ENCODE measurements at places on chromosomes 11 and 22.

- peaks cover 48% of the 10 kb centered on the region for H3K27me3 ChIP-seq
- no peaks in the 10 kb centered on the region for H3K36me3 ChIP-seq
- peaks cover 7% of the 10 kb centered on the region for H3K4me1 ChIP-seq
- H3K4me3 ChIP-seq = no peak overlapping the region
- DNase-seq = peak; percentile 33
- no peak overlapping the region for H3K27ac ChIP-seq
These were observed 7.3 kb upstream of the SYT7 start for GRCh38 chr11:61587951-61588727.

- no peaks in the 10 kb centered on the region for H3K27me3 ChIP-seq
- peaks cover 17% of the 10 kb centered on the region for H3K36me3 ChIP-seq
- H3K27ac ChIP-seq = no peak overlapping the region
- H3K4me3 ChIP-seq = no peak overlapping the region
- DNase-seq = no peak
These were observed 71.2 kb downstream of the HSD17B12 start for GRCh38 chr11:43751726-43752125.

- H3K4me3 ChIP-seq = peak overlapping the region; percentile 6
- H3K27ac ChIP-seq = peak overlapping the region; percentile 52
- H3K4me1 ChIP-seq = peaks cover 41% of the 10 kb centered on the region
- H3K36me3 ChIP-seq = no peaks in the 10 kb centered on the region
These were observed 53.1 kb downstream of the PDE2A start for GRCh38 chr11:72621008-72621610.

DNA sequence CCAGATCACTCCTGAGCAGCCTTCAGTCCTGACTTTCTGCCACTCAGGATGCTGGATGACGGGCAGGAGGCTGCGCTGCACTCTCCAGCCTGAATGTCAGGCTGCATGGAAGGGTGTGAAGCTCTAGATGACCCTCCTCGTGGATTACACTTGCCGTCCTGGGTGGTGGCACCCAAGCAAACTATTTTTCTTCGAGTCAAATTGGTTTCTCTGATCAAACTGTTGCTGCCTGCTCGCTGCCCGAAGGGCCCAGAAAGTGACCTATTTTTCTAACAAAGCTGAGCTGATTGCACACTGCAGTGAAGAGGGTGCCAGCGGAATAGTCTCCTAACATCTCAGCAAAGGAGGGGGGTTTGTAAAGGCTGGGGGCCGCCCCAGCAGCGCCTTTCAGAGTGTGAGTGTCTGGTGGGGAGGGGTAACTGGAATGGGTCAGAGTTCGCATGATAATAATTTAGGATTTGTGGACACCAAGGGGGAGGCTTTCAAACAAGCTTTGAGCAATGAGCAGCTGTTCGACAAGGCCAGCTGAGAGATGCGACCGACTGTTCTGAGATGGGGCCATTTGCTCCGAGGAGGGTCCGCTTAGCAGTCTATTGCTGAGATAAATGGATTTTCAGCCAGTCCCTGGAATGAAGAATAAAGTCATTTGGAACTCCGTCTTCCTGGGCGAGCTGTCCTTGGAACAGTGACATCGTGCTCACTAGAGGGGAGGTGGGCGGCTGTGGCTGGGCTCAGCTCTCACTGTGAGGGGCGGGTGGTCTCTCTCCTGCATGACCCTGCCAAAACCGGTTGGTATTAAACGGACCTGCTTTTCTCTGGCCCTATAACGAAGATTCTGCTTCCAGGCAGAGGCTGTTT, 537.6 kb downstream of the BRD1 start:
- no peak for DNase-seq
- no peaks in the 10 kb centered on the region for H3K27me3 ChIP-seq
- no peaks in the 10 kb centered on the region for H3K4me1 ChIP-seq
- no peak overlapping the region for H3K4me3 ChIP-seq
- no peak overlapping the region for H3K27ac ChIP-seq
- no peaks in the 10 kb centered on the region for H3K36me3 ChIP-seq

GRCh38 chr11:130527636-130528297, 79.3 kb downstream of the ADAMTS15 start:
- no peak overlapping the region for H3K4me3 ChIP-seq
- no peaks in the 10 kb centered on the region for H3K36me3 ChIP-seq
- no peak for DNase-seq
- H3K27ac ChIP-seq = no peak overlapping the region
